ENCODE measurements at places on chromosomes 16 and 17.

- no peak for DNase-seq
These were observed 298.8 kb upstream of the IRX3 start for GRCh38 chr16:54585094-54585997.

DNA sequence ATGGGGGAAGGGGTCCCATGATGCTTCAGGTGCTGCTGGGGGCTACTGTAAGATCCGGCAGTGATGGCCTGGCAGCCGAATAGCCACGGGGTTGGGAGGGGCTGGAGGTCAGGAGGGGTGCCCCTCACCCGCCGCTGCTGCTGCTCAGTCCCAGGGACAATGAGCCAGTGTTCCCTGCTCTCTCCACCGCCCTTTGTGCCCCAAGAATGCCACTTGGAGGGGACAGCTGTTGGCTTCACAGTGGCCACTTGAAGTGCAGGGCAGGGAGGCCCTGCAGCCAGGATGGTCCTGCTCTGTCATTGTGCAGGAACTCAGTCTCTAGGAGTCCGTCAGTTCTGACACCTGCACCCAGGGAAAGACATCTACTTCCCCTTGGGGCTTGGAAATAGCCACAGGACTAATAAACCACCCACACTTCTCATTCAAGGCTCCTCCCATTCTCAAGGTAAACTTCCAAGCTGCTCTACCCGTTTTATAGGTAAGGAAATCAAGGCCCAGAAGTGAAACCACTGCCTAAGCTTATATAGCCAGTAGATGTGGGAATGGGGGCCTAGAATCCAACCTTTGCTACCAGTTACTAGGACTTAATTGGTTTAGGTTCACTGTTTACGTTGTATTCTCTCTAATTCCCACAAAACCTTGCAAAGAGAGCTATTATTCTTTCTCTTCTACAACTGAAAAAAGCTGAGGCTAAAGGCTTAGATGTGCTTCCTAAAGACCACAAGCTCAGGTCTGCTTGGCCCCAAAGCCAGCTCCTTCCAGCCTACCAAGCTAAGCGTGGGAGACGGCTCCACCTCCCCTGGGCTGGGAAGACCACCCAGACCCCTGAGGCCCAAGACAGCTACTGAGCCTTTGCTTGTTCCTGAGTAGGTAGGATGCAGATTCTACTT lies 6.2 kb upstream of the CPSF4L start:
- no peak for DNase-seq

GRCh38 chr17:77491921-77492445 lies 351.2 kb downstream of the SEC14L1 start:
- DNase-seq: peak; percentile 77

DNA sequence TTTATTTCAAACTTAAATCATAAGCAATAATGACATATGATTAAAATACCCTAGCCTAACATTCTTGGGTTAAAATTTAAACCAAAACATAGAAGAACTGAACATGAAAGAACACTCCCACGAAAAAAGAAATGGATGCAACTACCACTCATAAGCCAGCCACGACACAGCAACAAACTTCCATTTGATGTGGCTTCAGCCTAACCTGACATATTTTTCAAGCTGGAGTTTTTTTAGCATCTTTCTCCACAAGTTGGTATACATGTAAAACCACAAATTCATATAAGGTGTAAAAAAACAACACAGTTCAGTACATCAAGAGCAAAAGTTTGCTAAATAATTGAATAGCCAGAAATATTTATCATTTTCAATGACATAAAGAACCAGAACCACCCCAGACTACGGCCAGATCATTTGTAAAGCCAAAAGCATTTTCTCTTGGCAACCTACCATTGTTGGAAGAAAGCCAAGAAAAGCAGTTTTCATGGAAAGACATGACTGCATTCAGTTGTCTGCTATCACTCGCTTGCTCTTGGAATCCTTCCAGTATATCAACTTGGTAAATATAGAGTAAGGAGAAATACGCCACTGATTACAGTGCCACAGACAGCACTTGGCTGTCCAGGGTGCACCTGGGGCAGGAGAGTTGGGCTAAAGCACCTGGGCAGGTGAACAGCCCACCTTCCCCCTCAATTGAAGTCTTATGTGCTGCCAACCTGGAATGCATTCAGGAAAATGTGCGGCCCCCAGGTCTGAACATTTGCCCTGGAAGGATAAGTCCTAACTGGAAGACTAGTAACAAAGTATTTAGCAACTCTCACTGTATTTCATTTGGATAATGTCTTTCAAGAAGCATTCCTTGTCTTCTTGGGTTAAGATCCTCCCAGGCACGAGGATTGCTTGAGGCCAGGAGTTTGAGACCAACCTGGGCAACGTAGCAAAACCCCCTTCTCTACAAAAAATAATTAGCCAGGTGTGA lies 60.5 kb downstream of the CREBBP start:
- peak; percentile 69 for DNase-seq

GRCh38 chr16:46715769-46716305 lies 26.4 kb downstream of the ORC6 start:
- no peak for DNase-seq

- no peak for DNase-seq
These were observed 10.6 kb downstream of the GP2 start for GRCh38 chr16:20316715-20317114.

DNA sequence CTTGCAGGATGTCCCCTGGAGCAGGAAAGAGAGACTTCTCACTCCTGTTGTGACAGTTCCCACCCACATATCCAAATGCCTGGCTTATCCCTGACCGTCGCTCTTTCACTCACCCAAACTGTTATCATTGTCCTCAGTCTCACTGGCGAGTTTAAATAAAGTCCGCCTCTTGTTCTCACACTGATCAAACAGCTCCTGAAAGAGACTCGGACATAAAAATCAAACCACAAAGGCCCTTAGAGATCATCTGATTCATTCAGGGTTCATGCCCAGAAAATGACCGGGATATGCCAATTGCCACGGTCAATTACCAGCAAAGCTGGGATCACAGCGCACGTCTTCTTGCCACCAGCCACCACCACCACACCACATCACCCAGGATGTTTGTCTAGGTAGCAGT lies 19.9 kb downstream of the GGA3 start:
- DNase-seq: no peak

DNA sequence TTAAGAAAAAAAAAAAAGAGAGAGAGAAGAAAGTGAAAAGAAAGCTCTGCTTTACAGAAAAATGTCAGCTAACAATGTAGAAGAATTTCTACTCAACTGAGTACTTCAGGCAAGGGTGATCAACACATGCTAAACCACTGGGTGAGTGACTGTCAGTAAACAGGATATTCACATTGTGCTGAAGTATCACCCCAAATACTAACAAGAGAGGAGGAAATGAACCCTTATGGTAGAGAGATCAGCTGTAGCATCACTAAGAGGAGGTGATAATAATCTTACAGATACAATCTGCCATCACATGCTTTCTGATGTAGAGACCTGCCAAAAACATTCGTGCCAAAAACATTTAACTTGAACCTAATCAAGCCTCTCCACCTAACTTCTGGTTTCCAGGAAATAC lies 30.7 kb upstream of the ICAM2 start:
- no peak for DNase-seq

GRCh38 chr17:51638971-51639370 lies 378.6 kb downstream of the UTP18 start:
- DNase-seq: no peak

- no peak for DNase-seq
These were observed 21.4 kb downstream of the UBE2O start for GRCh38 chr17:76431509-76431908.

DNA sequence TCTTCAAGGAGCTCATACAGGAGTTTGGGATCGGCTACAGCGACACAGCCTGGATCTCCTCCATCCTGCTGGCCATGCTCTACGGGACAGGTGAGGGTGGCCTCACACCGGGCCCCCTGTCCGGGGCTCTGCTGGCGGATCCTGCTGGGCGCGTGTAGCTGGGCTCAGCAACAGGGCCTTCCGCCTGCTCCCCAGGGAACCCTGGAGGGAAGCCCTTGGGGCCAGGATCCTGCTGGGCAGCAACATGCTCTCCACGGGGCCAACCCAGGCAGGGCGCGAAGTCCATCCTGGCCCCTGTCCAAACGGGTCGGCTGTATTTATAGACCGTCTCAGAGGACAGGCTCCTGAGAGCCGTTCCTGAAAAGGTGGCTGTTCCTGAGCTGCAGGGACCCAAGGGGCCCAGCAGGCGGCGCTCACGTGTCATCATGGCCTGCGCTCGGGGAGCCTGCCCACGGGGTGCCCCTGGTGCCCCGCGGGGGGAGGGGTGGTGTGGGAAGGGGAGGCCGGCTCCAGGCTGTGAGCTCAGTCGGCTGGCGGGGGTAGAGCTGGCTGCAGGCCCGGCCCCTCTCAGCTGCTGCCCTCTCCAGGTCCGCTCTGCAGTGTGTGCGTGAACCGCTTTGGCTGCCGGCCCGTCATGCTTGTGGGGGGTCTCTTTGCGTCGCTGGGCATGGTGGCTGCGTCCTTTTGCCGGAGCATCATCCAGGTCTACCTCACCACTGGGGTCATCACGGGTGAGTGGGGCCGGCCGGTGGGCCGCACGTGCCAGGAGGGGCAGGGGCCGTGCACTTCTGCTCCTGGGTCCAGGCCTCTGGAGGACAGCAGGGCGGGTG lies 7.5 kb downstream of the SLC16A3 start:
- DNase-seq: peak; percentile 86

GRCh38 chr16:1541293-1542165 lies 8.1 kb downstream of the TMEM204 start:
- DNase-seq: no peak

DNA sequence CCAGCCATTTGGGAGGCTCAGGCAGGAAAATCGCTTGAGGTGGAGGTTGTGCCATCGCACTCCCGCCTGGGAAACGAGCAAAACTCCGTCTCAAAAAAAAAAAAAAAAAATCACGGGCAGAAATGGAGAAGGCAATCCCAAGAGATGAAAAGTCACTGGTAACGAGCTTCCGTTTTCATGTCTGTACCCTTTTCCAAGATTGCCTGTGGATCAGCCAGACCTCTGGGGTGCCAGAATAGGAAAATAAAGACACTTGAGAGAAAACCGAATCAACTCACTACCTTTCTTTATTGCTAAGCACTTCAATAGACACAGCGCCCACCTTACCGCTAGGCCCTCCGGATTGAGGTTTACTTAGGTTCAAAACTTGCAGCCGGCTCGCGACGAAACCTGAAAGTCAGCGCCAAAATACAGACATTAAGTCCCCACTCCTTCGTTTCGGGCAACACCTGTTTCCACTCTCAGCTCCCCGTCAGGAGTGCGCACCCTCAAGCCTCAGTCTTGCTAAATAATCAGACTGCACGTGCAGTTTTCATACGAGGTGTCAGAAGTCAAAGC lies 970 bp upstream of the TRAF7 start:
- no peak for DNase-seq

GRCh38 chr16:71971571-71971970 lies 28.6 kb downstream of the PKD1L3 start:
- no peak for DNase-seq

- DNase-seq: no peak
These were observed 352.5 kb downstream of the KCNJ2 start for GRCh38 chr17:70521821-70522256.

GRCh38 chr17:8806926-8807550 lies 7.9 kb upstream of the MFSD6L start:
- DNase-seq: no peak

- no peak for DNase-seq
These were observed 894 bp downstream of the RNF227 start for GRCh38 chr17:7915179-7915610.

DNA sequence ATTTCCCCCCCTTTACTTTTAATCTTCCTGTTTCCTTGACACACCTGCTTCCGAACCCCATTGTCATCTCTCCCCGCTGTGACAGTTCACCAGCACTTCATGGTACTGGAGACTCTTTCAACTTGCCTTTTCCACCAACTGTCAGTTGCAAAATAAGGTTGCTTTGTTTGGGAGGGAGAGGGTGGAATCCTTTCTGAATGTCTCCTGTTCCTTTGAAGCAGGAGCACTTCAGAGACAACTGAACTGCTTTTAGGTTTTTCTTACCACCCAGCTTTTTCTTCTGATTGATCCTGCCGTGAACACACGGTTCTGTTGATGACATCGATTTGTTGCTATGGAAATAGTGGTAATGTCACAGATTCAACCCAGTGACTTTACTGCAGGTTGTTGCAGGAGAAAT lies 42.0 kb downstream of the RPA1 start:
- DNase-seq: no peak

GRCh38 chr17:44988044-44988942 lies 20.2 kb upstream of the C1QL1 start:
- no peak for DNase-seq

- no peak for DNase-seq
These were observed 14.8 kb downstream of the TMEM94 start for GRCh38 chr17:75471207-75471606.

- DNase-seq: no peak
These were observed 3.5 kb upstream of the SALL1 start for GRCh38 chr16:51154271-51155171.

GRCh38 chr16:88453611-88454522 lies 787 bp downstream of the ZFPM1 start:
- peak; percentile 52 for DNase-seq

DNA sequence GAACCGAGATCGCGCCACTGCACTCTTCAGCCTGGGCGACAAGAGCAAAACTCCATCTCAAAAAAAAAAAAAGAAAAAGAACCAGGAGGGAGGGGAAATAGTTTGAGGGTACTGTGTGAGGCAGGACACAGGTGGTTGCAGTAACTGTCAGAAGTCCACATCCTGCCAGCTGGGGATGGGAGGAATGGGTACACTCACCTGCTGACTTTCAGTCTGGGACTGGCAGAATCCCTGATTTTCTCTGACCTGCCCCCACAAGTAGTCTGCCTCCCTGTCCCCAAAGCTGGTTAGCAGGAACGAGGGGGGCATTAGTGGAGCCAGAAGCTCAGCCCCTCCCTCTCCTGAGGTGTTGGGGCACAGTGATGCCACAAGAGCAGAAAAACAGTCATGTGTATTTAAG lies 7.1 kb upstream of the ARL5C start:
- no peak for DNase-seq

DNA sequence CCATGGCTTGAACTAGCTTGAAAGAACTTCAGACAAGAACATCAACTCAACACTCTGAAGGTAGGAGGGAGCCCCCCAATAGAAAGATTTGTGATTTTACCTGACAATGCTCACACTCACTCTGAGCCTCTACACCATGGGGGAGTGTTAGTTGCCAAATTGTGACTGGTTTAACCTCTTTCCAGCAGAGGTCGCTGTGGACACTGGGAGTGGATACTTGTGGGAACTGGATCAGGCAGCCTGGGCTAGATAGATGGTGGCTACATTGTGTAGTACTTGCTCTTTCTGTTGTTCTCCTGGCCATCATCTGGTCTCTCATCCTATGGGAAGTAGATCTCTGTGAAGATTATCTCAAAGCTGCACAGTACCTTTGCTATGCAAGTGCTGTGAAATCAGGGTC lies 2.9 kb downstream of the SMPD3 start:
- DNase-seq: no peak
